Psoas muscle (tissue), 8 donors: ENCODE measurements at places on chromosomes 1 and 21. TPM values are rescaled to one million over a fixed set of nuclear protein-coding genes. Genes with fewer than 3 reads are reported as not detected.

GRCh38 chr1:201266774-201267173 lies 16.5 kb upstream of the PKP1 start:
- no peak for DNase-seq

GRCh38 chr1:165575468-165576099 lies 31.8 kb downstream of the LRRC52 start:
- no peak for DNase-seq

- DNase-seq, result no peak
Measured at GRCh38 chr1:60598041-60598910, 484.1 kb upstream of the NFIA start.

DNA sequence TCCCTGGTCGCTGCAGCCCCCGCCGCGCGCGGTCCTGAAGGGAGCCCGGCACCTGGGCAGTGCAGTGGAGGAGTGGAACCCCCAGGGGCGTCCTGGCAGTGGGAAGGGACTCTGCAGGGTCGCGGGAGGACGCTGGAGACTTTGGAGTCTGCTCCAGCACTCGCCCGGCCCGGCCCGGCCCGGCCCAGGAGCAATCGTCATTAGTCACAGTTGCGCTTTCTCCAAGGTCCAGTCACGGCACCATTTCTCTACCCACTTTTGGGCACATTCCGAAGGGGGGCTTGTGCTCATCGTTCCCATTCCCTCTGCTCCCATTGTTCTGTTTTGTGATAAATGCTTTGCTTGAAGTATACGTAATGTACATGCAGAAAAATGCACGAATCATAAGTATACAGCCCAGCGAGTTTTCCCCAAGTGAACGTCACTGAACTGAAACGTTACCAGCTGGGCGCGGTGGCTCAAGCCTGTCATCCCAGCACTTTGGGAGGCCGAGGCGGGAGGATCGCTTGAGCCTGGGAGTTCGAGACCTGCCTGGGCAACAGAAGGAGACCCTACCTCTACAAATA lies 999 bp downstream of the THAP3 start:
- DNase-seq, result no peak

- DNase-seq, result no peak
Measured at GRCh38 chr21:32137266-32137665, 141.6 kb downstream of the MIS18A start.

DNA sequence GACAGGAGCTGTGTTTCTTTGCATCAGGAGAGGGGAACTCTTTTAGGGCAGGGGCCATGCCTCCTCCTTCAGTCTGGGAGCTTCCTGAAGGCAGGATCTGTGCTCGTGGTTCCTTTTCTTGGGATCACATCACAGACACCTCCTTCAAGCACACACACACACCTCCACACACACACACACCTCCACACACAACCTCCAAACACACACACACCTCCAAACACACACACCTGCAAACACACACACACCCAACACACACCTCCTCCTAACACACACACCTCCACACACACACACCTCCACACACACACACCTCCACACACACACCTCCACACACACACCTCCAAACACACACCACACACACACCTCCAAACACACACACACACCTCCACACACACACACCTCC lies 10.5 kb downstream of the LGR6 start:
- DNase-seq, result no peak

DNA sequence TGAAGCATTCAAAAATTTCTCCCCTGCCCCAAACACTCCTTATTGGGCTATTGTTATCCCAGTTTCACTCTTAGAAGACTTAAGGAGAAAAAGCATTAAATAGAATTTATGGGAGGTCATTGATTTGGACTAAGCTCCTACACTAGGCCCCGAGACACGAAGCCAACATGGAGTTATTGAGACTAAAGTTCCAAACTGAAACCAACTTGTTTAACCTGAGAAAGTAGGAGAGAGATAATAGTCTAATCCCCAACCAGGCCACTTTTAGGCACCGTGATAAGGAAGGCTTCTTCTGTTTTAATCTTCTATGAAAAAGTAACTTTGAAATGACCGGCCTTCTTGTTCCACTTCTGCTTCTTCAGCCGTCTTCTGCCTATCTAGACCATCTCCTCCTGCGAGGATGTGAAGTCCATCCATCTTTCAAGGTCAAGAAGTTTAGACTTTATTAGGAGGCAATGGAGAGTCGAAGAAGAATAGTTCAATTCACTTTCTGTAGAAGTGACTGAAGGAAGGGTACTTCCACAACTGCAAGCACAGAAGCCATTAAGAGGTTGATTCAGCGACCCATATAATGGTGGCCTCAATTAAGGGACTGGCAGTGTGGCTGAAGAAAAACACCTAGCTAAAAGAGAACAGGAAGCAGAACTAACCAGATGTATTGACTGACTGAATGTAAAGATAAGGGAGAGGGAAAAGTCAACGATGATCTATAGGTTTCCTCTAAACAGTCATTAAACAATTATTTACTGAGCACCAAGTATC lies 428.8 kb downstream of the SMYD3 start:
- no peak for DNase-seq

The VPS26C gene
- polyA plus RNA-seq, result 78.2 TPM

DNA sequence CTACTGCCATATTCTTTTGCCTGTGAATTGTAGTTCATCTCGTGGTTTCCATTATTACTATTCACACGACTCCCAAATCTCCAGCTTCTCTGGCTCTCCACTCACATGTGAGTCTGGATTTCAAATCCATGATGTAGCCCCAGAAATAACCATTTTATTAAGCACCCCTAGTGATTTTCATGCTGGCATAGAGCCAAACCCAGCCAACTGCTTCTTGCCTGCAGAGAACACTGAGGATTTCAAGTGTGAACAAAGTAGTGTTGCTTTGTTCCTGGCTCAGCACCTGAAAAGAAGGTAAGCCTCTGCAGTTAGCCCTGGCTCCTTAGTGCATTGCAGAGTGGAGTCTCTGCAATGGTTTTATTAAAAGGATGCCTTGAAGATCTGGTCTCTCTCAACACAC lies 25.9 kb downstream of the UTP25 start:
- no peak for DNase-seq

The GSTM1 gene
- polyA plus RNA-seq, result 41.2 TPM
